Activated T-helper 1 cell treated with Interleukin-2 at 50 U/mL for 16 hours (primary cell): ENCODE measurements at places on chromosomes 12 and 14.

DNA sequence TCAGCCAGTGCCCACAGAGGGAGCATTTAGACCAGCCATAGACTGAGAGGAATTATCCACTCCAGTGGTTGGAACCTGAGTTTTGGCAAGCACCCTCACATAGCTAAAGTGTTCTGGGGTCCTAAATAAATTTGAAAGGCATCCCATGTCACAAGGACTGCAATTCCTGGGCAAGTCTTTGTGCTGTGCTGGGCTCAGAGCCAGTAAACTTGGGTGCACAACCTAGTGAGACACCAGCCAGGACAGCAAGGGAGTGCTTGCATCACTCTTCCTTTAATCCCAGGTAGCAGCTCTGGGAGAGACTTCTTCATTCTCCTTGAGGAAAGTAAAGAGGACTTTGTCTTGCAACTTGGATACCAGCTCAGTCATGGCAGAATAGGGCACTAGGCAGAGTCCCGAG lies 142.0 kb upstream of the FSCB start:
- no peak for DNase-seq

DNA sequence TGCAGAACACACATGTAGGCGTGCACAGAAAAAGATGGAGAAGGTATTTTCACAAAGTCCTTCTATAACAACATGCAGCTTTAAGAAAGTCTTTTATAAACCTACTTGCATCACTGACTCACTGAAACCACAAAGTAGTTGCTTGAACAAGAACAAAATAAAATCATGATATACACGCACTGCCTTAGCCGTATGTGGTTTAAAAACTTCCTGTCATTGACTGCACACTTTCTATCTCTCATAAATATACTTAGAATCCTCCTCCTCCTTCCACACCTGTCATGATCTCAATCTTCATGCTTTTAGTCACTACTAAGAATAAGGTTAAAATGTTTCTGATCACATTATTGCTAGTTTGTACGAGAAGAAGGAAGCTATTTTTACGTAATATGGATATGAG lies 31.8 kb upstream of the RAD51AP1 start:
- no peak for DNase-seq

DNA sequence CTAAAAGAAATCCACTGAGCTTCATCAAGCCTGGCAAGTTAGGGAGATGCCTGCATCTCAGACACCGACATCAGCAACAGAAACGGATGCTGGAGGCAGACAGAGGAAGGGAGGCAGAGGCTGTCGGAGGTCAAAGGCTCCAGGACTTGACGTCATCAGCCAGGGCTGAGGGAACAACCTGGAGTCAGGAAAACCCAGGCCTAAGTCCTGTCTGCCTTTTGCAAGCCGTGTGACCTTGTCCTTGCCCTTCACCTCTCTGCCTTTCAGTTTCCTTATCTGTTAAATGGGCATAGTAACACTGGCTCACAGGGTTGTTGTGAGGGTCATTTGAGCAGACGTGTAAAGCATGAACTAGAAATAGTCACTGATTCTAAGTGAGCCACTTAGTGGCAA lies 194.2 kb downstream of the BCL11B start:
- DNase-seq: no peak

DNA sequence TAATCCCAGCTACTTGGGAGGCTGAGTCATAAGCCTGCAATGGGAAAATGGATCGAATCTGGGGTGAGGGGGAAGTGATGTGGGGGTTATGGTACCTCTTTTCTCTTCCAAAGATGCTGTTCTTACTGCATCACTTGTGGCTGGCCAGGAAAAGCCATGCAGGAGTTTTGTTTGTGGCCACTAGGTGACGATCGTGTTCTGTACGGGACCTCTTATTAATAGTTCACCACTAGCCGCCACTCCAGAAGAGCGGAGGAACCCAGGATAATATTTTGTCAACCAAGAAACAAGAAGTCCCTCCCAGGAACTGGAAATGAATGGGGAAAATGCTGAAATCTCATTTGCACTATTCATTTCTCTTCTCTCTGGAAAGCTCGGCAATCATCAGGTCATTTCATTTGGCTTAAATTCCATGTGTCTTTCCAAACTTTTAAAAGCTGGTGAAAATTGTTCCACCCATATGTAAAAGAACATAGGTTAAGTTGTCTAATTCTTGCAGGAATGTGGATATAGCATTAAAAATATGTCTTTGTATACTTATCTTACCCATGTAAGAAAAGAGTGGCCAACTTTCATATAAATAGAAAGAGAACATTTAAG lies 8.9 kb downstream of the GPR65 start:
- DNase-seq: no peak

DNA sequence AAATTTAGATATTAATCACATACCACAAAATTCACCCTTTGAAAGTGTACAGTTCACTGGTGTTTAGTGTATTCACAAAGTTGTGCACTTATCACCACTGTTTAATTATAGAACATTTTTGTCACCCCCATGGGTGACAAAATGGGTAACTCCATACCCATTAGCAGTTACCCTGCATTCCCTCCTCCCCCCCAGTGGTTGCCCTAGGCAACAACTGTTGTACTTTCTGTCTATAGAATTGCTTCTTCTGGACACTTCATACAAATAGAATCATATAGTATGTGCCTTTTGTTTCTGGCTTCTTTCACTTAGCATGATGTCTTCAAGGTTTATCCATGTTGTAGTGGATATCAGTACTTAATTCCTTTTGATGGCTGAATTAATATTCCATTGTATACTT lies 52.7 kb downstream of the FBXO34 start:
- no peak for DNase-seq
